ENCODE measurements at places on chromosomes 11 and 22.

- DNase-seq: no peak
Observed at GRCh38 chr11:75585293-75585670, 23.2 kb downstream of the SERPINH1 start.

DNA sequence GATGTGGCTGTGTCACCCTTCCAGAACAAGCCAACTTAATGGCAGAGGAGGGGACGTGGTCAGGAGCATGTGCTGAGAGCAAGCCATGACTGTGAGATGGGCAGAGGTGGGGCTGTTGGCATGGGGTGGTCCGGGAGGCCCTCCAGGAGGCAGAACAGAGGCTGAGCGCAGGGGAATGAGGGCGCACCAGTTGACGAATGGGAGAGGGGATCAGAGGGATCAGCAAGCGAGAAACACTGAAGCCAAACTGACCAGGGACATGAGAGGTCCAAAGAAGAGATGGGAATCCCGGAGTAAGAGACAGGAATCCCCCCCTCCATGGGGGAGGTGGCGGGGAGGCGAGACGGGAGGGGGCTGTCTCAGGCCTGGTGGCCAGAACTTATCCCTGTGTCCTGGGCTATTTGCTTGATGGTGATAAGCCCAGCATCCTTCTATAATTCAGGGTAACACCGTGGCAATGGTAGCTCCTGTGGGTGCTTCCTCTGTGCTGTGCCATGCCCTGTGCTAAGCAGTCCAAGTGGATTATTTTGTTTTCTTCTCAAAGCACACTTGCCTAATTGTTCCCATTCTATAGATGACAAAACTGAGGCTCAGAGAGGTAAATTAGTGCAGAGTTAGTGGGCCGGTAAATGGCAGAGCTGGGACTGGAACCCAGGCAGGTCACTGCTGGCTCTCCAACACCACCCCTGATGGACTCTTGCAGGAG lies 83.4 kb upstream of the SHISAL1 start:
- no peak for DNase-seq

GRCh38 chr11:128745311-128746136 lies 51.7 kb downstream of the FLI1 start:
- DNase-seq: no peak

GRCh38 chr11:61334434-61335354 lies 1.7 kb downstream of the TKFC start:
- DNase-seq: no peak

DNA sequence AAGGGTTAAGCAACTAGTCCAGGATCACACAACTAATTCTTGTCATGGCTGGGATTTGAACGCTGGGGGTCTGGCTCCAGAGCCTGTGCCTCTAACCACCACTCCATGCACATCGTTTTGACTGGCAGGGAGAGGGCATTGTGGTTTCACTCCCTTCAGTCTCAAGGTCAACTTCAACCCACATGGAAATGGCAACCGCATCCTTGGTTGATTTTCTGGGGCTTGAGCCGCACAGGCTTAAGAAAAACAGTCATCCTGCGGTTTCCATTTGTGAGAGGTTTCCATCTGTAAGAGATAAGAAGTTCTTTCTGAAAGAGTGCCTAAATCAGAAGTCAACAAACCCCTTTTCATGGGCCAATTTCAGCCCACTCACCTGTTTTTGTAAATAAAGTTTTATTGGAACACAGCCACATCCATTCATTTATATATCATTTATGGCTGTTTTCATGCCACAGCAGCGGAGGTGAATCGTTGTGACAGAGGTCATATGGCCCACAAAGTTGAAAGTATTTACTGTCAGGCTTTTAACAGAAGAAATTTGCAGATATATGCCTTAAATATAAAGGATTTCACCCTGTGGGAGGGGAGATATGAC lies 65.7 kb downstream of the SGSM1 start:
- no peak for DNase-seq

DNA sequence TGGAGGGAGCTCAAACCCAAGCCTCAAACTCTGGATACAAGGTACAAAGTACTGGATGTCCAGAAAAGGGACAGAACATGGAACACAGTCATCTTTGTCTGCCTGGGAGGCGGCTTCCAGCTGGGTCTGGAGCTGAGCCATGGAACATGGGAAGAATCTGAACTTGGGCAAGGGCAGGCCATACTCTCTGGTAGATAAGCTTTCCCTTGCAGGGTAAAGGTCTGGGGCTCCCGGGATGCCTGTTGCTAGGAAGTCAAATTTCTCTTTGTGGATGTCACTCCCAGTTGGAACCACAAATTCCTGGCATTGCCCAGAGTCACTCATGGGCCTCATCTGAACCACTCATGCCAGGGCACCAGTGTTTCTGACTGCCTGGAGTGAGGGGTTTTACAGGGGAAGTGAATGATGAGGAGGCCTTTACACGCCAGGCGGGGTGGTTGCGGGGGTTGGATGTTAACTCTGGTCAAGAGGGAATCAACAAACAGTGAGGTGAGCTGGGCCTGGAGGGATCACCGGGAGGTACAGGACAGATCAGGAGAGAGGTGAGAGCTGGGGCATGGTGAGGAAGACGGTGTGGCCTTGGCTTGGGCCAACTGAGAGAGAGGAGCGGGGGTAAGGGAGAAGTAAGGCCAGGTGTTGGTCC lies 5.7 kb downstream of the FTH1 start:
- peak; percentile 75 for DNase-seq

- DNase-seq: no peak
Observed at GRCh38 chr11:93850594-93851018, at the start of gene VSTM5. VSTM5 (minus strand) TSS chr11:93850618; CDS start chr11:93850502, 116 bp downstream.

DNA sequence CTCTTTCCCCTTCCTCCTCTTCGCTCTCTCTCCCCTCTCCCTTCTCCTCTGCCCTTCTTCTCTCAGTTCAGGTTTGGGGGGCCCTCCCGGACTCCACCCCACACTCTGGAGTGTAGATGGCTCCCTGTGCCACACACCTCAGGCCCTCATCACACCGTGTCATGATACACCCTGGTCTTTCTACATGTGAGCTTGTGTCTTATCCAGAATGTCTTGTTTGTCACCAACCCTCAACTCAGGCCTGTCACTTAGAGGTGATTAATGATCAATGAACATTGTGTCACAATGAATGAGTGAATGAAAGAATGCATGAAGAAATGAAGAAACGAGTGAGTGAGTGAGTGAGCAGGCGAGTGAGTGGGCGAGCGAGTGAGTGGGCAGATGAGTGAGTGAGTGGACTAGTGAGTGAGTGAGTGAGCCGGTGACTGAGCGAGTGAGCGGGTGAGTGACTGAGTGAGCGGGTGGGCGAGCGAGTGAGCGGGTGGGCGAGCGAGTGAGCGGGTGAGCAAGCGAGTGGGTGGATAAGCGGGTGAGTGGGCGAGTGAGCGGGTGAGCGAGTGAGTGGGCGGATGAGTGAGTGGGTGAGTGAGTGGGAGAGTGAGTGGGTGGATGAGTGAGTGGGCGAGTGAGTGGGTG lies 33.8 kb downstream of the CAPN1 start:
- DNase-seq: no peak

- DNase-seq: no peak
Observed at GRCh38 chr11:124892750-124893454, 4.8 kb downstream of the ROBO4 start.

- no peak for DNase-seq
Observed at GRCh38 chr22:44364751-44365130, 52.0 kb upstream of the SHISAL1 start.

- no peak for DNase-seq
Observed at GRCh38 chr11:65187971-65188461, 6.3 kb downstream of the CAPN1 start.

GRCh38 chr22:38315823-38316363 lies 1.3 kb downstream of the CSNK1E start:
- no peak for DNase-seq

- DNase-seq: no peak
Observed at GRCh38 chr11:45982656-45983470, 60.4 kb downstream of the LARGE2 start.

DNA sequence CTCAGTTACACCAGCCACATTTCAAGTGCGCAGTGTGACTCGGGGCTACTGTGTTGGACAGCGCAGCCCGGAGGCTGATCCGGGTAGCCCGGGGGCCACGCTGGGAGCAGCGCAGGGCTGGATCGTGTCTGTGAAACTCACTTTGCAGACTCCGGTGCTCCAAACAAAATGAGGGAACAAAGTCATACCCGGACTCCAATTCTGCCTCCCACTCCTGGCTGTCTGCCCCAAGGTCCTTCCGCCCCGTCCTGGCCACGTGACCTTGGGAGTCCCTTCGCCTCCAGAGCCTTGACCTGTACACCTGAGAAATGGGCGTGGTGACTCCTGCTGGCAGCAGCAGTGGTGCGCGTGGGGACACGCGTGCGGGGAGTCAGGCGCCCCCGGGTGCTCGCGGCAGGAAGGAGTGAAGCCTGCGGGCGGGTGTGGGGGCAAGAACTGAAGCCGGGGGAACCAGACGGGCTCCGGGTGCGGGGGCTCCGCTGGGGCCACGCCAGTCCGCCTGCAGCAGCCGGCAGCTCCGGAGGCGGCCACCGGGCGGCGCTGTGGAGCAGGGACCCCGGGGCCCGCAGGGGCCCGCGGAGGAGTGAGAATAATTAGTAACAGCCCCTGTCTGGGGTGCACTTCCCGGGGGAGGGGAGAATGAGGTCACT lies 42.4 kb downstream of the KCNJ4 start:
- DNase-seq: no peak

DNA sequence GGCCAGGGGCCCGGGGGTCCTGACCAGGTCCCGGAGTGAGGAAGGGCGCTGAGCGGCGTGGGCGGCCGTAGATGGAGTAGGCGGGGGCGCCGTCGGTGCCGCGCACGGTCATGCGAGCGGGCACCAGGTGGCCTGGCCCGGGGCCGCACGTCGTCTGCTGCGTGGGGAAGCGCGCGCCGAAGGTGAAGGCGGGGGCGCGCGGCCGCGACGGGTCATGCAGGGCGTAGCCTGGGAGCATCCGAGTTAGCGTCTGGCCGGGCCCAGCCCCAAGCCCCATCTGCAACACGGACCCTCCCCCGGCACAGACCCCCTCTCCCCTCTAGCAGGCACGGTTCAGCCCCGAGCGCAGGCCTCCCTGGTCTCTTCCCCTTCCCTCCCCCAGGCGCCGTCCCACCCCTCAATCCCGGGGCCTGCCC lies 1.7 kb upstream of the TYMP start:
- DNase-seq: no peak

DNA sequence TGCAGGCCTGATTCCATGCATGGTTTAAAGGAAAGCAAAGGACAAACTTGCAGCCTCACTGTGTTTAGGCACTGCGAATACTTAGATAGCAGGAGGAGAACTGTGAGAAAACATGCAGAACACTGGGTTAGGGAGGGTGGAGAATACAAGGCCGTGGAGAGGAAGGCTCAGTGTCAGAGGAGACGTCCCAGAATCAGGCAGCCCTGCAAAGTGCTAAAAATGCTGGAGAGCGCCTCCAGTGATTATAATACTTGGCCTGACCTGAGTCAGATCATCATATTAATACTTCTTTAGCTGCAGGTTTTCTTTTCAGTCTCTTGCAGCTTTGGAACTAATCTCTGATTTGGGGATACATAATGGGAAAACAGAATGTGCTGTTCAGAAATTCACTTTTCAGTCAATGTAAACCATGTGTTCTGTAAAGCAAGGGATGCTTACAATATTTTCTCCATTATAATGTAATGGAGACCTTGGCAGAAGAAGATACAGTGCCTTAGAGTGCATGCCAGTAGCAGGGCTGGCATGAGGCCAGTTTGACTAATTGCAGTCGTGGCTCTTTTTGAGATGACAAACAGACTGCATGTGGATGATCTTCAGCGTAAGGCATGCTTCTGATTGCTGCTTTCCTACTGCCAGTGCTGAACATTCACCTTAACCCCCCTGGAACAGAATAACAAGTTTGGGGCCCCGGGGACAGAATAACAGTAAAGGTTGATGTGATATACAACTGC lies 16.8 kb downstream of the EXT2 start:
- no peak for DNase-seq

DNA sequence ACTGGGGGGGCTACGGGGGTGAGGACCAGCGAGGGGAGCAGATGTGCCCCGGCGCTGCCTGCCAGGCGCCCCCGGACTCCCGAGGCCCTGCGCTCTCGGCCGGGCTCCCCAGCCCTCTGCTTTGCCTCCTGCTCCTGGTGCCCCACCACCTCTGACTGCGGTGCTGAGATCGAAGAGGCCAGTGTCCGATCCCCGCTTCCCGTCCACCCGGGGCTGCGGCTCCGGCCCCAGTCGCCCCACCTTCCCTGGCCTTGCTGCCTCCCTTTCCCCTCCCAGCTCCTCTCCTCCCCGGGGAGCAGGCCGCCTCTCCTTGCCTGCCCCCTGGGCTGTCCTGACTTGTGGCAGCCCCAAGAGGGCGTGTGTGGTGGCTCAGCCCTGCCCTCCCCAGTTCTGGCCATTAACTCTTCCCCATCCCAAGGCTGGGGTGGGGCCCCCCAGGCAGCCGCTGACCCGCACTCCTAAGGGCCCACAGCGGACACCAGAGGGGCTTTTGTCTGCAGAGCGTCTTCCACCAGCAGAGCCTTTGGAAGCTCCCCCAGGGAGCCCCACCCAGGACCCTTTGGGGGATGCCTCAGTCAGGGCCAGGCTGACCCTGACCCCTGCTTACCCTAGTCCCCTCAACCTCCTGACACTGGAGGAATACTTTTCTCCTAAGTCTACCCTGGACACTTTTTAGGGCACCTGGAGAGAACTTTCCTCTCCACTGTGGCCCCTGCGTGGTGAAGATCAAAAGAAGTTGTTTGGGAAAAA lies 16.6 kb downstream of the RTN4RL2 start:
- DNase-seq: no peak

GRCh38 chr11:7635137-7635536 lies 38.2 kb downstream of the CYB5R2 start:
- DNase-seq: peak; percentile 18

All from anterior cingulate cortex (tissue), 58 donors.